ENCODE measurements at places on chromosomes 13 and 19.

- no peak for DNase-seq
Measured at GRCh38 chr19:29561601-29562000, 35.8 kb downstream of the VSTM2B start.

DNA sequence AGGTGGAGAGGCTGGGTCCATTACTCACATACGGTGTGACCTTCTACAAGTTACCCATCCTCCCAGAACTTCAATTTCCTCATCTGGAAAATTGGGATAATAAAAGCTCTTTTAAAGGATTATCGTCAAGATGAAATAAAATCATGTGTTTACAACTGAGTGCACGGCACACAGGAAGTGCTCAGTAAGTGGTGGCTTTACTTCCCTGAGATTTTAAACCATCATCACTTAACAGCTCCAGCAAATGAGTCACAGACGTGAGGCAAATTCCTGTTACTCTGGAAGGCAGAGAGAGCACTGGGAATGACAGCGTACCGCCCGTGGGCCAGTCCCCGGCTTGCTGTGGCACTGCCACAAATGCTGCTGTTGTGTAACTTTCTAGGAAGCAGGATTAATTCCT is 64.1 kb downstream of the MRPL57 start:
- DNase-seq: no peak

- DNase-seq: no peak
Measured at GRCh38 chr13:89966524-89966923, 1381.0 kb upstream of the MIR17HG start.

DNA sequence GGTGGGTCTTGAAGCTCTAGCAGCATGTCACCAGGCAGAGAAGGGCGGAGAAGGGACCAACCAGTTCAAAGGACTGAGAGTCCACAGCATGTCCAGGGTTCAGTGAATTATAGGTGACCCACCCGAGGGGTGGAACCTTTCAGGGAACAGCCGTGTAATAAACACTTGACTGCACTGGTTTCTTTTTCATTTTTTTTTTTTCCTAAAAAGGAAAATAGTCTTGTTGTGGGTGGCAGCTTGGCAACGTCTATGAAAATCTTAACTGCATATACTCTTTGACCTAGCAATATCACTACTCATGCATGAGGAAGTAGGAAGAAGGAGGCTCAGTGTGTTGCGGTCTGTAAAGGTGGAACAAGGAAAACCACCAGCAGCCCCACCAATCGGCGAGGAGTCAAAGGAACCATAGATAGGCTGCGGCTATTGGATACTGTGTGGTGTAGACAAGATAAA is 13.0 kb upstream of the MYH14 start:
- no peak for DNase-seq

GRCh38 chr19:18280247-18281081 is 958 bp downstream of the JUND start:
- peak; percentile 13 for DNase-seq

DNA sequence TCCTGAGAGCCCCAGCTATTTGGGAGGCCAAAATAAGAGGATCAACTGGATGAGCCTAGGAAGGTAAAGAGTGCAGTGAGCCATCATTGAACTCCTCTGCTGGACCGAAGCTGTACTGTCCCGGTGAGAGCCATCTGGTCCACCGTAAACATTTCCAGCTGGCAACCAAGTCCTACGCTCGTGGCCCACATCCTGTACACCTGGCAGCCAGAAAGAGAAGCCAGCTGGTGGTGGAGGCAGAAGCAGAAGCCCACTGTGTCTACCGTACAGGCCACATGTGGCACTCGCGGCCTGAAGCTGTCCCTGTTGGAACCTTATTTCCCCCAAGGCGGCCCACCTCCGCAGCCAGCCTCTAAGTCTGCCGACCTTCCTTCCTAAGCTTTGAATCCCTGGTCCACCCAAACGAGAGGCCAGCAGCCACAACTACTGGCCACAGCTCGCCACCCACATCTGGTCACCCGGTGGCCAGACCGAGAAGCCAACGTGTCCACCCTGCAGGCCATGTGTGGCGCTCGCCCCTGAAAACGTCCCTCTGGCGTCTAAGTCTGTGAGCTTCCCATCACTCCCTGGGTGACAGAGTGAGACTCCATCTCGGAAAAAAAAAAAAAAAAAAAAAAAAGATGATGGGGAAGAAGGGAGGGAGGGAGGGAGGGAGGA is 14.2 kb upstream of the ZNF91 start:
- DNase-seq: no peak

DNA sequence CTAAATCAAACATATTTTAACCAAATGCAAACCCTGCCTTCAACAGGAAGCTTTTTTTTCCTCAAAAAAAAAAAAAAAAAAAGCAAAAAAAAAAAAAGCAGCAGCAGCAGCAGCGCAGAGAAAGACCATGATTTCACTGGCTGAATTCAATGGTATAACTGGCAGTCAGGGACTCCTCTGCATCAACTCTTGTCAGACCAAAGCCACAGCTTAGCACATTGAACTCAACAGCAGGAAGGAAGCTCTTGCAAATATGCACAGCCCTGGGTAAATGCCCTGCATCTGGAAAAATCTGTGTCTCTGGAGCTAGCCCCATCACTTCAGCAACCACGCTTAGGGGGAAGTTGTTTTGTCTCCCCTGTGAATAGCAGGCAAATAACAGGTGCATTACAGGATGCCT is 17.6 kb upstream of the DHRS12 start:
- no peak for DNase-seq

GRCh38 chr19:30651066-30651465 is 278.9 kb downstream of the ZNF536 start:
- DNase-seq: no peak

DNA sequence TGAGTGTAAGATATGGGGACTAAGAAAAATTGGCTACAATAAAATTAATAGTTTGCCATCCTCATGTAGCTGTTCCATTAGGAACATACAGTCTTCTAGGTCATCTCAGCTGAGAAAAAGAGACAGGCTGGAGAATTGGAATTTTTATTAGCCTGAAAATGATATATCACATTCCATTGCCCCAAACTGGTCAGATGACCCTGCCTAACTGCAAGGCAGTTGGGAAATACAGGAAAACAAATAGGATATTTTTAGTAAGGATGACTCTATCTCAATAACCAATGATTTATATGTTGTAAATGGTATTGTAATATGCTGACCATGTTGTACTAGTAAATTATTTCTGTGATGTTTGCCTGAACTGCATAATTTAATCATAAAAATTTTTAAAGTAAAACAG is 673.8 kb downstream of the PCDH9 start:
- no peak for DNase-seq

GRCh38 chr19:48813123-48813913 is 2.5 kb upstream of the BCAT2 start:
- no peak for DNase-seq

GRCh38 chr19:18060472-18060871 is 26.3 kb downstream of the IL12RB1 start:
- no peak for DNase-seq

- DNase-seq: no peak
Measured at GRCh38 chr13:90797335-90797734, 550.2 kb upstream of the MIR17HG start.

DNA sequence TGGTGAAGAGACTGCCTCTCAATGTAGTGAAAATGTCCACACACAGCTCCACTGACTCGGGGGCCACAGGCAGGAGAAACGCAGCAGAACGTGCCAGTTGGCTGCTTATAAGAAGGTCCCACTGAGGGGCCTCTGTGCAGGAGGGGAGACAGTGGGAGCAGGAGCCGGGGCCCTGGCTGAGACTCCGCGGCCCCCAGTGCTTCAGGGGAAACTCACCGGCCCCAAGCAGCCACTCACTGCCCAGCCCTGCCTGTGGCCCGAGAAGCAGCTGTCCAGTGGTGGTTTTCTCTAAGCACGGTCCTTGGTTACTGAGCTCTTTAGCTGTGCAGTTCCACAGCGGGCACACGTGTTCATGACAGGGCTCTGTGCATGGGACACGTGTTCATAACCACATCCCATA is 91.9 kb upstream of the MCF2L start:
- DNase-seq: no peak

DNA sequence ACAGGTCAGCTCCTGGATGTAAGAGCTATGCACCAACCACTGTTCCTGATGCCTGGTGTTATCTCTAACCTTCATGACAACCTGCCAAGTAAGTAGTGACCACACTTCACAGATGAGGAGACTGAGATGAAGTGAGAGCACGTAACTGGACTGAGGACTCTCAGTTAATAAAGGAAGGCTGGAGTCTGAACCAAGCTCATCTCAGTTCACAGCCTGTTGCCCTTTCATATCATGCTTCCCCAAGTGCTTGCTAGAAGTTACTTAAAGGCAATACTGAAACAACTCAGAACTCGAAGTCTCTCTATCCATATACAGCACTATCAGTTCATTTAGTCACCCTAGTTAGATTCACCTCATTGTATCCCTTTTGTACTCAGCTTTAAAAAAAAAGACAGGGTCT is 119.7 kb downstream of the ABCC4 start:
- no peak for DNase-seq

GRCh38 chr13:98586400-98587345 is 9.8 kb upstream of the STK24 start:
- no peak for DNase-seq

DNA sequence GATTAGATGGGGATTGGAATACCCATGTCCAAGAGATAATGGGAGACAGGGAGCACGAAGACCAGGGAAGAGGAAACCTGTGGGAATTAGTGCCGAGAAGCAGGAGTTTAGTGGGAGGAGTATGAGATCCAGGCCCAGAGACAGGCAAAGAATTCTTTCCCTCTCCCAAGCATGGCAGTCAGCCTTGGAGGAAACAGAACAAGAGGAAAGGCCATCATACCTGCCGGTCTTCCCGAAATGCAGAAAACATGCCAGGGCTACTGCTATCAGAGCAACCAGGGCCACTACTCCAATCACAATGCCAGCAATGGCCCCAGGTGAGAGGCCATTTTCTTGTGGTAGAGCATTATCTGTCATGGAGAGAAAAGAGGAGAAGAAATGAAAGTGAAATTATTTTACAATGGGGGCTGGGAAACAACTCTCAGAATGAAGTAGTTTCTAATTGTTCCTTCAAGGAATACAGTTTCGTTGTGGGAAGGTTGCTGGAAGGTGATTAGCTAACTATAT is 16.1 kb downstream of the CEACAM1 start:
- no peak for DNase-seq

DNA sequence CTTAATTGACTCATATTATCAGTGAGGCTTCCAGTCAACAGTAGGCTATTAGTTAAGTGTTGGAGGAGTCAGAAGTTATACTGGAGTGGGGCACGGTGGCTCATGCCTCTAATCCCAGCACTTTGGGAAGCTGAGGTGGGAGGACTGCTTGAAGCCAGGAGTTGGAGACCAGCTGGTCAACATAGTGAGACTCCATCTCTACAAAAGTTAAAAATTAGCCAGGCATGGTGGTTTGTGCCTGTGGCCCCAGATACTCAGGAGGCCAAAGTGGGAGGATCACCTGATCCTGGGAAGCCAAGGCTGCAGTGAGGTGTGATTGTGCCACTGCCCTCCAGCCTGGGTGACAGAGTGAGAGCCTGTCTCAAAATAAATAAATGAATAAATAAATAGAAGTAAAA is 53.2 kb downstream of the COMP start:
- DNase-seq: no peak

- no peak for DNase-seq
Measured at GRCh38 chr13:35770756-35771297, 294.3 kb upstream of the MAB21L1 start.

DNA sequence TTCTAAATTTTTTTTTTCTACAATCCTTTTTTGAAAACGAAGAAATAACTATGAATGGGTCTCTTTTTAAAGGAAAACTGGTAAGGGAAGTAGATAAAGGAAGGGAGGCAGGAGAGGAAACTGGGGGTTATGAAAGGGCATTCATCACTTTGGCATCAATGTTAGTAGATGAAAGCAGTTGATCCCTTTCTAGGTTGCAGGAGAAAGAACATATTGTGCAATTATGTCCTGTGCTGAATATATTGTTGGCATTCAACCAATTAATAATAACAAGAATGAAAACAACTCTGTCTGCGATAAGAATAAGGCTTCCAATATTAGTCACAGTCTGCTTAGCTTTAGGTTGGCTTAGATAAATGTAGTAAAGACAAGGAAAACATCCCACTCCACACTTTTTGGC is 796.8 kb upstream of the KLHL1 start:
- DNase-seq: no peak

DNA sequence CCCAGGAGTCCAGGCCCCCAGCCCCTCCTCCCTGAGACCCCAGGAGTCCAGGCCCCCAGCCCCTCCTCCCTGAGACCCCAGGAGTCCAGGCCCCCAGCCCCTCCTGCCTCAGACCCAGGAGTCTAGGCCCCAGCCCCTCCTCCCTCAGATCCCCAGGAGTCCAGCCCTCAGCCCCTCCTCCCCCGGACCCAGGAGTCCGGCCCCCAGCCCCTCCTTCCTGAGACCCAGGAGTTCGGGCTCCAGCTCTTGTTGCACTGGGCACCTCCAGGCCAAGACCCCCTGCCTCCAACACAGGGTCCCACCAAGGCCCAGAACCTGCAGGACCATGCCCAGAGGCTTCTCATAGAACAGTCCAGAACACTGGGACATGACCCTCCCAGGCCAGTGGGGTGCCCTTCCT is 3.8 kb downstream of the ERCC1 start:
- DNase-seq: no peak

DNA sequence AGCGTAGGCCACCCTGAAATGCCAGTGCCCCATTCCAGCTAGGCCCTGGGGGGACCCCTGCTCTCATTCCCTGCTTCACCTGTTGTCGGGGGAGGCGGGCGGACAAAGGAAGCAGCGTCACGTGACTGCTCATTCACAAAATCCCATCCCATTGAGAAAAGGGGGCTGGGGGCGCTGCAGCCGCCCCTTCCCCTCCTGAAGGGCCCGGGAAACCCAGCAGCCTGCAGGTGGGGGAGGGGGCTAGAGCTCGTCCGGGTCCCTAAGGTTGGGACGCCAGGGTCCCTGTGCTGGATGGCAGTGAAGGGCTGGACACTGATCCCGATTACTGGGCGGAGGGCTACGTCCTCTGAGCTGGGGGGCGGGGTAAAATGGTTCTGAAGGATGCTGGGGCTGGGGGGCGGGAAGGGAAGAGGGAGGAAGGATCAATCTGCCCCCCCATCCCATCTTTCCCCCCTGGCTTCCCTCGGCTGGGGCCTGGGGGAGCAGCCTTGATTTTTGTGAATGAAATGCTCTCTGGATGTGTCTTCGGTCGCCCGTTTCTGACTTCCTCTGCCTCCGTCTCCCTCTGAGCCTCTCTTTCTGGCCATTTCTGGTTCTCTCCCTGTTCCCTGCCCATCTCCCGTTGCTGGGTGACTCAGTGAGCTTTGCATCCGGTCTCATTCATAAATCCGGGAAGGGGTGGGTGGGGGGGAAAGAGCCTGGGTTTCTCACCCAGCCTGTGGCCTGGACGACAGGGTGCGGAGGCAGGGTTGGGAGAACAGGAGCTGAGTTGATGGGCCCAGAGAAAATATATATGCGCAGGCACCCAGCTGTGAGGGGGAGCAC is 816 bp downstream of the SPRED3 start:
- peak; percentile 22 for DNase-seq

GRCh38 chr13:70723732-70724131 is 615.5 kb upstream of the KLHL1 start:
- peak; percentile 31 for DNase-seq
